ENCODE measurements at places on chromosomes 16 and 17. TPM values are rescaled to one million over a fixed set of nuclear protein-coding genes. Genes with fewer than 3 reads are reported as not detected.

Gene ZMYND15
- total RNA-seq, result not detected

Gene GNG13
- total RNA-seq, result not detected

Gene KRTAP9-4
- total RNA-seq, result not detected

Gene DRC3
- total RNA-seq, result 0.49 TPM

Gene MMP2
- total RNA-seq, result 0.63 TPM

Gene C16orf46
- total RNA-seq, result 1.4 TPM

Measured in activated T-cell treated with anti-CD3 and anti-CD28 coated beads, Interleukin-2, amount 50 U/mL, for 4 hours (primary cell).